ENCODE measurements at places on chromosomes 6 and 20.

GRCh38 chr6:144515761-144516160 is 230.6 kb downstream of the UTRN start:
- DNase-seq: no peak

DNA sequence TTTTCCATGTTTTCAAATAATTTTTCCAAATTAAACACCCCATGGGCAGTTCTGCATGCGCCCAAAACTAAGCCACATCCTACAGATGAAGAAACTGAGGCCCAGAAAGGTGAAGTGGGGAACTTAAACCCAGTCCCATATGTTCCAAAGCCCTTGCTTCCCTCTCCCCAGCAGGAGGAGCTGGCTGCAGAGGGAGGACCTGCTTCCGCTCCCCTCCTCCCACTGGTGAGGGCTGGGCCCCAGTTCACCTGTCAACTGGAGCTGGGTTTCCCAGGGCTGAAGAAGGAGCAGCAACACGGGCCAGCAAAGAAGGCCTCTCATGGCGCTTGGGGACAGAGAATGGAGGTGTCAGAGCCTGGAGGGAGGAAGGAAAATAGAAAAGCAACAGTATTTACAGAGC is 1.4 kb upstream of the RBPJL start:
- DNase-seq: no peak

- no peak for DNase-seq
Observed at GRCh38 chr20:47043086-47043485, 148.4 kb downstream of the EYA2 start.

GRCh38 chr20:41027872-41028358 is 707 bp upstream of the TOP1 start:
- no peak for DNase-seq

GRCh38 chr20:57483287-57484050 is 41.5 kb downstream of the CTCFL start:
- DNase-seq: no peak

DNA sequence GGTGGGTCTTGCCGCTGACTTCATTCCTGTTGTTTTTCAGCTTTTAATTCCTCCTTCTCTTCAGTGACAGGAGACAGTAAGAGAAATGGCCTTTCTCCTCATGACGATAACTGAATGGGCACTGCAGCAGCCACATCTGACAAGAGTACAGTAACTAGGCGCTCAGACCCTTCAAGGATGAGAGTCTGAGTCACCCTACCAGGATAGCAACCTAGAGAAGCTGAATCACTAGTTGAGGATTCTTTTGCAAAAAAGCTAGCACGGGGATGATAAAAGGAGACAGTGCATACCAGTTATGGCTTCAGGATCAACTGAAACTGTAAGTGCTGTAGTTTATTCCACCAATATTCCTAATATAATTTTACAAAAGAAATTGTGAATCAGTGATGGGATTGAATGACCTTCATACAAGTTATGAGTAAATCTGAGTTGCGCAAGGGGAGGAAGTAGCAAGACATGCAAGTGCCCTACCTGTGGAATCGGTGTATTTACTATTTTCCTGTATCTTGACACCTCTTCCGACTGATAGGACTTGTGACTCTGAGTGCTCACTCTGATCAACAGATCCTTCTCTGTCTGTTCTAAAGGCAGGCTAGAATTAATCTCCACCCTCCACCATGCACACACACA is 161.8 kb upstream of the GRIK2 start:
- DNase-seq: no peak

GRCh38 chr6:79463621-79464050 is 73.6 kb downstream of the LCA5 start:
- DNase-seq: peak; percentile 91

- DNase-seq: no peak
Observed at GRCh38 chr6:69937402-69938136, 71.2 kb downstream of the COL19A1 start.

- DNase-seq: peak; percentile 17
Observed at GRCh38 chr6:100257793-100258395, 206.8 kb downstream of the SIM1 start.

GRCh38 chr20:13202565-13202964 is 18.5 kb upstream of the ISM1 start:
- DNase-seq: no peak

- peak; percentile 59 for DNase-seq
Observed at GRCh38 chr20:17562804-17563305, 7.0 kb upstream of the DSTN start.

- DNase-seq: no peak
Observed at GRCh38 chr6:139336488-139336887, 38.0 kb downstream of the CITED2 start.

DNA sequence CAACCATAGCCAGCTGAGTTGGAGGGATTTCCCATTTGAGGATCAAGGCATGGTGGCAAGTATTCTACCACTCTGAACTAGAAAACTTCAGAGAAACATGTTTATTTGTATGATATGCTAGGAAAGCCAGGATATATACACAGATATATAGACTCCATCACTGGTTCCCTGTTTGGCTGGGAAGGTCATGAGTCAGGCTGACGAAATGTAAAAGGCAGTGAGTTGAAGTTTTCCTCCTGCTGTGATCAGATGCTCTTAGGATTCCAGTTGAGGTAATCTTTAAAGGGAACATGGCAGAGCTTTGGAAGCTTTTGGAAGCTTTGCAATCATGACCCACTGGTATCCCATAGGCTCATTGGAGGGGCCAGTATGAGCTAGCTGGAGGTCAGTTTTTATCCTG is 1369.1 kb downstream of the EPHA7 start:
- DNase-seq: no peak

- DNase-seq: no peak
Observed at GRCh38 chr6:6901205-6901719, 206.5 kb upstream of the RREB1 start.

DNA sequence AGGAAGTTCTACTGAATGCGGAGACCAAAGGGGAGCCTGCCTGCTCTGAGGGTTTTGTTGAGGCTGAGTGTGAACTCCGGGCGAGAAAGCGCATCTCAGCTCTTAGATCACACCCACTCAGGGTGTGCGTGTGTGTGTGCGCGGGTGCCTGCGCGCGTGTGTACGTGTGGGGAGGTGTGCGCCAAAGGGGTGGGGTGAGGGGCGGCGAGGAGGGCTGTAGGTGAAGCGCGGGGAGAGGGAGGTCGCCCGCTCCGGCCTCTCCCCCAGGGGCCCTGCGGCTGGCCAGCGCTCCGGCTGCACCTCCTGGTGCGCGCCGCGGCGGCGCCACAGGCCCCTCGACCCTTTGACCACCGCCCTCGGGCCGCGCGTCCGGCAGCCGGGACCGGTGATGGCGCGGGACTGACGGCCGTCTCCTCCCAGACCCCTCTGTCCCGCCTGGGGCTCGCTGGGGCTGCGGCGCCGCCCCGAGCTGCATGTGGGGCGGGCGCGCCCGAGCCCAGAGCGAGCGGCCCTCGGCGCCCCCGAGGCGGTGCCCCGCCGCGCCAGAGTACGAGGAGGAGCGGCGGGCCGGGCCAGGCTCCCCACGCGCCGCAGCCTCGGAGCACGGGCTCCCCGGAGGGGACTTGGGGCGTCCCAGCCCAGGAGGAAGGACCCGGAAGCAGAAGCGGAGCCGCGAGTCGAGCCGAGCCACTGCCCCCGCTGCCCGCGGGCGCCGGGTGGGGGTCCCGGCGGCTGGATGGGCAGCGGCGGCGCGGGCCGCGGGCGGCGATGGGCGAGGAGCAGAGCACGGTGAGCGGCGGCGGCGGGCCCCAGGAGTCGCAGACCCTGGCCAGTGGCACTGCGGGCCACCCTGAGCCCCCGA is at the start of gene RNF217:
RNF217 (plus strand) TSS at position 661 of the 862 bp plus-strand sequence; CDS start at position 769, 108 bp downstream.
- DNase-seq: peak; percentile 64

GRCh38 chr6:83270971-83271719 is 78.0 kb downstream of the RWDD2A start:
- DNase-seq: no peak

- no peak for DNase-seq
Observed at GRCh38 chr6:15485936-15486335, 176.9 kb downstream of the DTNBP1 start.

- DNase-seq: peak; percentile 56
Observed at GRCh38 chr6:44096612-44097011, 30.6 kb downstream of the MRPL14 start.

- DNase-seq: no peak
Observed at GRCh38 chr20:38893056-38893564, 33.1 kb upstream of the FAM83D start.

GRCh38 chr6:15058200-15059061 is 187.4 kb upstream of the JARID2 start:
- DNase-seq: no peak

GRCh38 chr6:6351511-6352025 is 31.1 kb upstream of the F13A1 start:
- DNase-seq: no peak

GRCh38 chr6:70790483-70791224 is 123.0 kb downstream of the SMAP1 start:
- DNase-seq: no peak

GRCh38 chr6:38136547-38136946 is 317.0 kb downstream of the ZFAND3 start:
- no peak for DNase-seq

DNA sequence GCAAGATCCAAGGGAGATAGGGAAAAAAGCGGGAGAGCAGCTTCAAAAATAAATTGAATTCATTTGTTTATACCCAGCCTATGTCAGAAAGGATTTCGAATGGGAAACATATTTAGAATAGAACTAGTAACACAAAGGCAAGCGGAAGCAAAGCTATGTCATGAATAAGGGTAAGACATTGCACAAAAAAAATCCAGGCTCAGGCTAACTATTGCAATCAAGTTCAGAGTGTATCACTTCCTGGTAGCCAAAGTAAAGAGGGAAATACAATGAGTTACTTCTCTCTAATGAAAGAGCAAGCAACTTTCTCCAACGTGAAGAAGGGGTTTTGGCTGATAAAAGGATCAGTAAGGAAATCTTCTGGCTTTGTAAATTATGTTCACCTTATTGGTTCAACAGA is 212.8 kb downstream of the ZMYND8 start:
- no peak for DNase-seq

DNA sequence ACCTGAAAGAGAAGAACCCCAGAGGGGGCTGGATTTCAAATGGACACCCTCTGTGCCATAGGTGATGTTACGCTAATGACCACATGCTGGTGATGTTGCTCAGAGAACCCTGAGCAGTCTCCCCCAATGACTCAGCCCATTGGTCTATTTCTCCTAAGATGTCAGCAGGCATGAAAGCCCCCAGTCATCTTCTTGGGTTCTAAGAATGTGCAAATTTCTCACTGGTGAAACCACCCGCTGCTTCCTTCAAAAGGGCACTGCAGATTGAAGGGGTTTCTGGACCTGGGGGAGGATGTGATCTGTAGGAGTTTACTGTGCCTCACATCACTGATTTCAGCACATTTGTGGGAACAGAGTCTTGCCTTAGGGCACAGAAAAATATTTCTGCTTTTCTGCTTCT is 298.4 kb upstream of the MOCS1 start:
- DNase-seq: no peak

- DNase-seq: no peak
Observed at GRCh38 chr6:148440016-148440415, 97.4 kb downstream of the SASH1 start.

- DNase-seq: no peak
Observed at GRCh38 chr6:136812174-136812573, 10.2 kb upstream of the PEX7 start.

DNA sequence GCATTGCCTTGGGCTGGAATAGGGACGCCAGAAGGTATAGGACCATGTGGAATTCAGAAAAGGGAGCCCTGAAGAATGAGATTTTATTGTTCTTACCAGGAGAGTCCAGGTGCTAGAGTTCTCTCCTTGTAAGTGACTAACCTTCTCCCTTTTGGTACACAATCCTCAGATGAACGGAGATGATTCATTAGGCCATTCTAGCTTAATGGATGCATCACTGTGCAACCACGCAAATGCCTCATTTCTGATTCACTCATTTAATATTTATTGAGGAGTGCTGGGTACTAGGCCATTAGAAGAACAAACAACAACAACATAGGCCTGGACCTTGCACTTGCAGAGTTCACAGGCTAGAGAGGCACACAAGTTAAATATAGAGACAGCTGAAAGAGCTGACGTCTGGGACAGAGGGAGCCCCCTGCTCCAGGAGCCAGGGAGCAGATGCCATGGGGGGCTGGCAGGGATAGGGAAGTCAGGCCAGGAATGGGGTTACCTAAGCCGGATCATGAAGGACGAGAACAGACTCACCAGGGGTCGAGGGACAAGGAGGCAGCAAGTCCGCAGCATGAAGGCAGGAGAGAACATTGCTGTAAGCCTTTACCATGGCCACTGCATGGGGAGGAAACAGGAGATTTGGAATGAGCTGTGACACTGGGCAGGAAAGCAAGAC is 179.5 kb upstream of the AKAP12 start:
- peak; percentile 89 for DNase-seq

- DNase-seq: peak; percentile 97
Observed at GRCh38 chr20:44609516-44610312, 27.3 kb downstream of the PKIG start.

- no peak for DNase-seq
Observed at GRCh38 chr6:153309651-153310050, 178.6 kb upstream of the RGS17 start.

- DNase-seq: no peak
Observed at GRCh38 chr6:52377538-52378221, 15.7 kb downstream of the PAQR8 start.

- DNase-seq: no peak
Observed at GRCh38 chr6:143015300-143015706, 45.4 kb upstream of the AIG1 start.

DNA sequence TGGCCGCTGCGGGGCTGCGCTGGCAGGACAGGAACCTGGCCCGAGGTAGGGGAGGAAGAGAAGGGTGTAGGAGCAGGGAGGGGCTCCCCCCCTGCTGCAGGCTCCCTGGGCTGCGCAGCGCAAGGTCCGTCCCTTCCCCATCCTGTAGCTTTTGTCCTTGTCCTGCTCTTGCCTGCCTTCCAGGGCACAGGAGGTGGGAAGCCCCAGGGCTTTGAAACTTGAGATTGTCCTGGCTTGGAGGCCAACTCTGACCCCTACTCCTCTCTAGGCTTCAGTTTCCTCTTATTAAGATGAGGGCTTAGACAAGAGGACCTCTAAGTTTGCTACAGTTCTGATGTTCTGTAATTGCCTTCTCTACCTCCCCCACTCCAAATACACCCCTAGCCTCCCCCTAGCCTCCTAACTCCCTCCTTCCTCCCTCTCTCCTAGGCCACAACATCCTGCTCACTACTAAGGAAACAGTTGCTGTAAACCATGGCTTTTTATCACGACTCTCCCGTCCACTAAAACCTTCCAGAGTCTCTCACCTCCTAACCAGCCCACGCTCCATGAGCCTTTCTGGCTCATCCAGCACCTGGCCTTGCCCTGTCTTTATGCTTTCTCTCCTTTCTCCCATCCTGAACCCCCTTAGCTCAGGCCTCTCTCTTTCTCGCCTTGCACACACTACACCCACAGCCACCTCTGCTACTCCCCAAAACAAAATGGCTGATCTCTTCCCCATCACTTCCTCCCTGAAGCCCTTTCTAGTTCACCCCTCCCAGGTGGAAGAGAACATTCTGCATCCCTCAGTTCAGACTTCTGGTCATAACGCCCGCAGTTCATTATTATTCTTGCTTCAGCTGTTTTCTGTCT is 10.2 kb downstream of the UNC5CL start:
- DNase-seq: no peak

All from SW480 (cell line).